ENCODE measurements at places on chromosomes 7 and 10.
A peak's percentile ranks its signal among the peaks of the same experiment; 100 is the strongest.

DNA sequence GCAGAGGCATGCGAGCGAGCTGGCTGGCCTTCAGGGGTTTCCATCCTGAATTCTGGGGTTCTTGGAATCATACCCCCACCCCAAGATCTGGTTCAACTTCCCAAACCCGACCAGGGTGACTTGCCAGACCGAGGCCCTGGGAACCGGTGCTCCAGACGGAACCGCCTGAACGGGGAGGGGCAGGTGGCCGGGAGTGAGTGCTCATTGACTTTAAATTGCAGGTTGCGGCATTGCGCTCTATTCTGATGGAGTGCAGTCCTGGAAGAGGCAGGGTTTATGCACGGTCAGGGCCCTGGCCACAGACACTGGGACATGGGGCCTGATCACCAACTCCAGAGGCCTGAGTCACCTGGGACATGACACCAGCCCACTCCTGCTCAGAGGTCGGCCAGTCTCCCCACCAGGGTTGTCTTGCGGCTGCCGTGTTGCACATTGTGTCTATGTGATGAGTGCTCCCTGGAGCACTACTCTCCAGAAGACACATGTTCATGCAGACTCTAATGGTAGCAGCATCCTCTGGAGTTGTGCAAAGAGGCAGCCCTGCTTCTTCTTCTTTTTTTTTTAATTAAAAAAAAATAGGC is 5.8 kb upstream of the DDIT4 start:
- ATAC-seq, result no peak

GRCh38 chr10:112467541-112468075 is 20.6 kb downstream of the VTI1A start:
- ATAC-seq, result no peak

GRCh38 chr7:64916-65341 is 127.4 kb upstream of the FAM20C start:
- ATAC-seq, result no peak

DNA sequence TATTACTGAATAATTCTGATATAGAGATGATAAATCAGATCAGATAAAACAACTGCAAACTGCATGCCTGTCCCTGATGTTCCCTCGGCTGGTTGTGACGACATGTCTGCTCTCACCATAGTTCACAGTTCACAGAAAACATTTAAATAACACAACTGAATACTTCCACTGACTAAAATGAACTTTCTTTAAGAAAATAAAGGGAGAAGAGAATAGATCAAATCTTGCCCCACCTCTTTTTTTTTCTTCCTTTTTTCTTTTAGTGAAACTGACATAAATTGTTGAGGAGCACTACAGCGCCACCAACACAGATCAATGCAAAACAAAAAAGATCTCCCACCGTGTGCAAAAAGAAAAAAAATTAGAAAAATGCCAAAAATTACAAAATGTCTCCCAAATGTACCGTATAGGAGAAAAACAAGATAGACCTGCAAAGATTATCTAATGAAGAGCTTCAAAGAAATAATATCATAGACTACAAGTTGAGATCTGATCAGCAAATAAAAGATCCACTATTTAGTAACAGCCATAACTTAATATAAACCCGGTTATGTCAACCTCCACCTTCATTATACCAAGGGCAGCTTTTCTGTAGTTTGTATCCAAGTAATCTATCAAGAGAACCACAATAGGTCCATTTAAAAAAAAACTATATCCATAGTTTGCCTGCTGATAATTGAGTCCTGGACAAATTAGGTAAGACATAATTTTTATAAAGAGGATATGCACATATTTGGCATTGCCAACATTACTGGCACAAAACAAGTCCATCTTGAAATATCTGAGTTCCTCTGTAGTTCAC is 30.7 kb upstream of the EPC1 start:
- ATAC-seq, result peak; percentile 47

DNA sequence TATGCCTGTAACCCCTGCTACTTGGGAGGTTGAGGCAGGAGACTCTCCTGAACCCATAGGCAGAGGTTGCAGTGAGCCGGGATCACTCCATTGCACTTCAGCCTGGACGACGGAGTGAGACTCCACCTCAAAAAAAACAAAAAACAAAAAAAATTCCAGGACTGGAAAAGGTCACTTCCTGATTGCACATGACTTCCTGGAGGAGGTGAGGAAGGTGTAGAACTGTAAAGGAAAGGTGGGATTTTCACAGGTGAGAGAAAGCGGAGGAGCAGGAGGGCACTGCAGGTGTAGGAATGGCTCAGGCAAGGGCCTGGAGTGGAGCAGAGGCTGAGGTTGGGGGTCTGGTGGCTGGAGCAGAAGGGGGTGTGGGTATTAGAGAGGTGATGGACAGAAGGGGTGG is 3.2 kb upstream of the MUC3A start:
- ATAC-seq, result no peak

GRCh38 chr10:79132681-79133381 is 64.1 kb downstream of the ZMIZ1 start:
- ATAC-seq, result no peak

DNA sequence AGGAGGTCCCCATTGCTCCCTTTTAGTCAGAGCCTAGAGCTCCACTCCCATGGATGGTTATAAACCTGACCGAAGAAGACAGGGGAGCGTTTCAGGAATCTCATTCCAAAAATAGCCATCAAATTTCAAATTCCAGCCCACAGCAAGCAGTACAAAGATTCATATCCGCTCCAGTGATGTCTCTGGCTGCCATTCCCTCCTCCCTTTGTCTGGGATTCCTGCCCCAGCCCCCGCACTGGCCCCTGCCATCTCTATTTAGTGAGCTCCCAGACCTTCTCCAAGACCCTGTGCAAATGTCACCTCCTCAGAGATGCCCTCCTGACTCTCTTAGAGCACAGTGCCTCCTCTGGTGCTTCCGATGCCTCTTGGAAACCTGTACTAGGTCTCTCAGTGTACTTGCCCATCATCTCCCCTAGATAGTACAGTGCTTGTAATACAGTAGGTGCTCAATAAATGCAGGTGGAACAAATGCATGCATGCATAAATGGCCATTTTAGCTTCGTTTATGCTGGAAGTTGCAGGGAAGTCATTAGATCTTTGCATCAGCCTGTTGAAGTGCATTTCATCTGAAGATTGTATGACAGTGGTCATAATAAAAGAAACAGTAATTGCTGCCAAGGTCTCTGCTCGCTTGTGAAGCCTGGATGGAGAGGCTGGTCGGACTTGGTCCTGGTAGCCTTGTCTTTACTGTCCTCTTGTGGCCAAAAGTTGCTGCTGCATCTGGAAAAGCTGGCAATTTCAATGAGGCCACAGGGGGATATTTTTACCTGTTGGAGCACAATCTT is 32.0 kb upstream of the HABP2 start:
- peak; percentile 77 for ATAC-seq

- ATAC-seq, result no peak
Observed at GRCh38 chr7:119713606-119714005, 559.4 kb upstream of the KCND2 start.

DNA sequence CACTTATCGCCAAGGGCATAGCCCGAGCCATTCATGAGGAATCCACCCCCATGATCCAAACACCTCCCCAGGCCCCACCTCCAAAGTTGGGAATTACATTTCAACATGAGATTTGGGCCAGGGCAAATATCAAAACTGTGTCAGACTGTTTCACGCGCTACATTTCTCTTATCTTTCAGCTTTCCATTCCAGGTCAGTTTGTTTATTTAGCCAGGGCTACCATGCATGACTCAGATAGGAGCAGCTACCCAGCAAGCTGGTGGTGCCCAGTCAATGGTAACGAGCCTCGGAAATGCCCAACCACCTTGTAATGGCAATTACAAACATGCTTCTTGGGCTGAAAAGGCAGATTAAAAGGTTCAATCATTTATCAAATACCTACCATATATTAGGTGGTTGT is 43.6 kb upstream of the BAMBI start:
- no peak for ATAC-seq

DNA sequence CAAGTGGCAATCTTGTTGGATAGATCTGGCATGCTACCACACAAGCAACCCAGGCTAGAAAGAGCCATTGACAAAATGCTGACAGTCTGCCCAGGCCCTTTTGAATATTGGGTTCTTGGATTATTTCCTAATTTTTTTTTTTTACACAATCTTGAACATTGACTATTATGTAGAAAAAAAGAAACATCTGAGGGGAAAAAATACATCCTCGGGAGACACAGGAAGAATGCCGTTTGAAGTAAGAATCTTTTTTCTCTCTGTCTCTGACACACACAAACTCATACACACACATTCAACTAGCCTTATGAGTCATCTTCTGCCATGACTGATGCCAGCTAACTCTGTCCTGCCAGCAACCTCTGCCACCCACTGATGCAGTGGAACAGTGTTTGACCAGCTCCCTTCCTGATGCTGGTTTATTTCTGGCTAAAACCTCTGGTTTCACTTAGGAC is 47.2 kb downstream of the SORBS1 start:
- peak; percentile 80 for ATAC-seq

DNA sequence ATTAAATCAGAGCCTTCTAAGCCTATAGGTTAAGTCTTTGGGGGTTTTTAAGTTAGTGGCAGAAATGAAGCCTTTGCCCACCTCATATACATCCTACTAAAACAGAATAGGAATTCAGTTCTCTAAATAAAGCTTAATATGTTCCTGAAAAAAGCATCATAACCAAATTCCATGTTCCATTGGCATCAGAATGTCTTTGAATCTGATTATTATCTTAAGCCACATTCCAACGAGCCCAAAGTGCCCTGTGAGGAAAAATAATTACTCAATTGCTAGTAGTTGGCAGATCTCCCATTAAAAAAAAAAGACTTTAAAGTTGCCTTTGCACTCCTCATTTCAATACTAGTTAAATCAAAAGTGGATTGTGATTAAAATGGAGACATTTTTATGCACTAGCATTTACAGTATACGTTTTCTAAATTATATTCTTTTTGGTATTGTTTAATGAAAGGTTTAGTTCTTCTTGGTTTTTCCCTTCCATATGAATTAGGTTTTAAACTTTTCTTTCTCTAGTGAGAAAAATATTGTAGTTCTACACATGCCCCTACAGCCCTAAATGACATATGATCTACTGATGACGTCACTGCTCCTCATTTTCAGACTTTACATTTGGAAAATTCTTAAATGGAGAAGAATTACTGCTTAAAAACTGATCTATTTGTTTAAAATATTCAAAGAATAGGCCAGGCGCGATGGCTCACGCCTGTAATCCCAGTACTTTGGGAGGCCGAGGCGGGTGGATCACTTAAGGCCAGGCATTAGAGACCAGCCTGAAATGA is 54.3 kb upstream of the CABCOCO1 start:
- peak; percentile 35 for ATAC-seq

- no peak for ATAC-seq
Observed at GRCh38 chr10:46169736-46170135, 117.1 kb upstream of the ANTXRL start.

- no peak for ATAC-seq
Observed at GRCh38 chr7:86645676-86646276, 2.1 kb downstream of the GRM3 start.

DNA sequence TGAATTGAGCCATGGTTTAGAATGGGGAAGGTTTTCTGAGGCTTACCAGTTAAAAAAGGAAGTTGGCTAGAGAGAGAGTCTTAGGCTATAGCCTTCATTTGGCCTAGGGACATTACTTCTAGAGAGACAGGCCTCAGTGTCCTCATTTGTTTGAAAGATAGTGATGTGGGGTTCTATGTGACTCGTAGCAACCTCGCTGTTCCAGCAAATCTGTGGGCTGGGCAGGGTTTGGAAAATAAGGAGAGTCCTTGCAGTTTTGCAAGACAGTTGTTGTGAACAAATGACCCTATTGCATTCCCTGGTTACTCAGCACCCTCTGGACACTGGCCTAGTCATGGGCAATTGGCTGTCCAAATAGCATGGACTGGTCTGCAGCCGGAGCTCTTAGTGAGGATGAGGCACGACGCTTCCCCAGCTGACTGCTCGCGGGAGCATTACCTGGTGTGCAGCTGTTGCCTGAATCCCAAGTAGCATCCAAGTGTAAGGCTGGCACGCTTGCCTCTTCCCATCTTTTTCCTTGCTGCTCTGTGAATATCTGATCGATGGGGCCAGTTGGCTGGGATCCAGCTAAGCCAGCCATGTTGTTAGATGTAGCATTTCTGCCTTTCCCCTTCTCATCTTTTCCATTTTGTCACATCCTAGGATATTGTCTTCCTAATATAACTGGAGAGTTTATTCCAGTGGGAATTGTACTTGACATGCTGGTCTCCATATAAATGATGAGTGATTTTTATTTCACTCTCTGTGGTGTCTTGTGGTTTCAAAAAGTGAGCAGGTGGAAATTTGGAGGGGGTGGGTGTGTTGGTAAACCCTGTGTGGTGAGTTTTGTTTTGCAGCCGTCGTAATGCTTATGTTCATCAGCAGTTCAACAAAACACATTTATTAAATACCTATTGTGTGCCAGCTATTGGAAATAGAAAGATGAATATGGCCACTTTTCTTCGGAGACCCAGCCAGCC is 99.8 kb downstream of the SND1 start:
- no peak for ATAC-seq

GRCh38 chr7:134599371-134599770 is 47.3 kb upstream of the BPGM start:
- ATAC-seq, result no peak

Measured in SK-N-SH treated with all-trans-retinoic acid at 6 μM for 48 hours (cell line).